ENCODE measurements at places on chromosomes 16 and 17. TPM values are rescaled to one million over a fixed set of nuclear protein-coding genes. Genes with fewer than 3 reads are reported as not detected.

GRCh38 chr16:61900482-61900881, 135.8 kb downstream of the CDH8 start:
- no peak for DNase-seq

- no peak for DNase-seq
These were observed 82.4 kb upstream of the KIFC3 start for GRCh38 chr16:57884655-57885133.

DNA sequence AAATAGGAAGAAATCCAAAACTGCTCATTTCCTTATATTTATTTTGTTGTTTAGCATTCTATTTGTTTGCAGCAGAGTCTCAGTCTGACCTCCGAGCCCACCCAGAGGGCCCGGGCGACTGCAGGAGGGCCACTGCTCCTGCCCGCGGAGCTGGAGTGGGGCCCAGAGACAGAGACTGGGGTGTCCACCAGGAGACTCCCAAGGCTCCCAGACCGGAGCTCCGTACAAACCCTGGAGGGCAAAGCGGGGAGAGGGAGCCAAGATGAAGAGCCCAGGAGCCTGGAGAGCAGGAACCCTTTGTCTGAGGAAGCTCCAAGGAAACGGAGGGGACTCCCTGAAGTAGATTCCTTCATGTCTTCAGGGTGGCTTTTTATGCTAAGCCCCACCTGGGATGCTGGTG, 57.9 kb downstream of the AXIN2 start:
- DNase-seq: no peak

DNA sequence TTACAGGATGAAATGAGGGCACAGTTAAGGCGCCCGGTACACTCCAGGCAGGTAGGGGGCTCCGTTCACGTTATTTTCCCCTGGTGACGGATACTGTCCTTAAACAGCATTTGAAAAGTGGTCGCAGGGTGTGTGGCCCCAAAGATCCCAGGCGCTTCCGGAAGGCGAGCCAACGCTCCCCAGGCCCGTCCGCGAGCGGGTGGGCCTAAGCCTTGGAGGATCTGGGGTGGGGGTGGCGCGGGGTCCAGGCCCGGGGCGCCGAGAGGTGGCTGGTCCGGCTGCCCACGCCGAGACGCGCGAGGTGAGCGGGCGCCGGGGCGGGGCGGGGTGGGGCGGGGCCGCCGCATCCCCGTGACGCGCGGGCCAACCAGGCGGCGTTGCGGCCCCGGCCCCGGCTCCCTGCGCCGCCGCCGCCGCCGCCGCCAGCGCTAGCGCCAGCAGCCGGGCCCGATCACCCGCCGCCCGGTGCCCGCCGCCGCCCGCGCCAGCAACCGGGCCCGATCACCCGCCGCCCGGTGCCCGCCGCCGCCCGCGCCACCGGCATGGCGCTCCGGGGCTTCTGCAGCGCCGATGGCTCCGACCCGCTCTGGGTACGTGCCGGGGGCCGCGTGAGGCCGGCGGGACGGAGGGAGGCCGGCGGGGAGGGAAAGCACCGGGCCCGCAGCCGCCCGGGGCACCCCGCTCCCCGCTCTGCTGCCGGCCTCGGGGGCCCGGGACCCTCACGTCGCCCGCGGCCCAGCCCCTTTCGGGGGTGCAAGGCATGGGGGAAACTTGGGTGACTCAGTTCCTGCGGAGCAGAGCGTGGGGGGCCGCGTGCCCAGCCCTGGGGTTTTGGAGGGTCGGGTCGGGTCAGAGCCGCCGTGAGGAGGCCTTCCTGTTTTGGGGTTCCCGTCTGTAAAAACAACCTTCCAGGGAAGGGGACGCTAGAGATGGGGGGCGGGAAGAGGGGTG, at the start of gene ABCC1:
ABCC1 (plus strand) TSS at position 407 of the 951 bp plus-strand sequence; CDS start at position 543, 136 bp downstream.
- peak; percentile 39 for DNase-seq

GRCh38 chr17:71229070-71229469, 891.8 kb upstream of the SOX9 start:
- no peak for DNase-seq

- DNase-seq: peak; percentile 84
These were observed 5.5 kb downstream of the GAS2L2 start for GRCh38 chr17:35747540-35748017.

- no peak for DNase-seq
These were observed 16.1 kb downstream of the MGRN1 start for GRCh38 chr16:4640572-4641305.

DNA sequence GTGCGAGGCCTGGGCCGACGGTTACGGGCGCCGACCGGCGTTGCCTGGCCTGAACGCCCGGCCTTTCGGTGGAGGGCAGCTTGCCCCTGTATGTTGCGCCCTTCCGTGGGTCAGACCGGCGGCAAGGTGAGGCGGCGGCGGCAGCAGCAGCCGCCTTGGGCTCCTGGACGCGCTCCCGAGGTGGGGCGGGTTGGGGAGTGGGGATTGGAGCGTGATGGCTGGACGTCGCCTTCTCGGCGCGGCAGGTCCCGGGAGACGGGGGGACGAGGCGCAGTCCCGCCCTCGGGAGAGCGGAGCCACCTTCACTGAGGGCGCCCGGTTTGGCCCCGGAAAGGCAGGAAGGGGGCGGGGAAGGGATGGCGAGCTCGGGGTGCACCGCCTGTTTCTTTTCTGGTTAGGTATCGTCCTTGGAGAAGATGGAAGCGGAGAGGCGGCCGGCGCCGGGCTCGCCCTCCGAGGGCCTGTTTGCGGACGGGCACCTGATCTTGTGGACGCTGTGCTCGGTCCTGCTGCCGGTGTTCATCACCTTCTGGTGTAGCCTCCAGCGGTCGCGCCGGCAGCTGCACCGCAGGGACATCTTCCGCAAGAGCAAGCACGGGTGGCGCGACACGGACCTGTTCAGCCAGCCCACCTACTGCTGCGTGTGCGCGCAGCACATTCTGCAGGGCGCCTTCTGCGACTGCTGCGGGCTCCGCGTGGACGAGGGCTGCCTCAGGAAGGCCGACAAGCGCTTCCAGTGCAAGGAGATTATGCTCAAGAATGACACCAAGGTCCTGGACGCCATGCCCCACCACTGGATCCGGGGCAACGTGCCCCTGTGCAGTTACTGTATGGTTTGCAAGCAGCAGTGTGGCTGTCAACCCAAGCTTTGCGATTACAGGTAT, 671 bp downstream of the DGKE start:
- peak; percentile 67 for DNase-seq

DNA sequence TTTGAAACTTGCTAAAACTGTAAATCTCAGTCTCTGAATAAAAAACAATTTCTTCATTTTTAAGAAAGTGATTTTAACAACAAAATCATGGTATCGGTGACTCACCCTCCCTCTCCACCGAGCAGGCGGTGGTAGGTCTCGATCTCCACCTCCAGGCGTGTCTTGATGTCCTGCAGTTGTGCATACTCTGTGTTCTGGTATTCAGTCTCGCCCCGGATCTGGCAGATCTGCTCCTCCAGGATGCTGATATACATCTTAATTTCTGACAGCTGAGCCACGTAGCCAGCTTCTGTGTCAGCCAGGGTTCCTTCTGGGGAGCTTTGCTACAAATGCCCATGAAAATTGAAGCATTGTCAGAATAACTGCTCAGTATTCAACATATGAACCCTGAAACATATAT, 15.4 kb upstream of the KRT24 start:
- DNase-seq: no peak

DNA sequence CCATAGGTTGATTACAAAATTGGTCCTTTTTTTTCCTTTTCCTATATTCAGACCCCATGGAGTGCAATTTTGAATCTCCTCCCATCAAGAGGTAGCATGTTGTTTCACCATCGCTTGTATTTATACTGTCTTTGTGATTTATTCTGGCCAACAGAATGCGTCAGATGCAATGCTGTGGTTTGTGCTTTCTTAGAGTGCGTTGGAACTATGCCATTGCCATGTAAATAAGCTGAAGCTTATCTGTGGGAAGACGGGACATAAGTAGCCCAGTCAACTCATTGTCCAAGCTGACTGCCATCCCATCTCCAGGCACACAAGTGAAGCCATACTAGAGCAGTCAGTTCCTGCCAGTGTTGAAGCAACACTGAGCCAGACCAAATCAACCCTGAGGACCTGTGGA, 1339.3 kb upstream of the GOT2 start:
- no peak for DNase-seq

The NXPH3 gene
- 0.70 TPM for total RNA-seq

The FA2H gene
- 48.5 TPM for total RNA-seq

The FMNL1 gene
- 5.4 TPM for total RNA-seq

The TBC1D3H gene
- total RNA-seq: not detected

The SDF2 gene
- total RNA-seq: 51.1 TPM

The SLC5A10 gene
- 0.31 TPM for total RNA-seq

The CDYL2 gene
- 6.3 TPM for total RNA-seq

Data from left colon (tissue), 2 donors.